ENCODE measurements at places on chromosomes 1 and 21.

- H3K4me3 ChIP-seq: peak overlapping the region; percentile 51
- no peak for DNase-seq
- peaks cover 70% of the 10 kb centered on the region for H3K36me3 ChIP-seq
Measured at GRCh38 chr1:42937141-42937696, 21.4 kb downstream of the SLC2A1 start.

DNA sequence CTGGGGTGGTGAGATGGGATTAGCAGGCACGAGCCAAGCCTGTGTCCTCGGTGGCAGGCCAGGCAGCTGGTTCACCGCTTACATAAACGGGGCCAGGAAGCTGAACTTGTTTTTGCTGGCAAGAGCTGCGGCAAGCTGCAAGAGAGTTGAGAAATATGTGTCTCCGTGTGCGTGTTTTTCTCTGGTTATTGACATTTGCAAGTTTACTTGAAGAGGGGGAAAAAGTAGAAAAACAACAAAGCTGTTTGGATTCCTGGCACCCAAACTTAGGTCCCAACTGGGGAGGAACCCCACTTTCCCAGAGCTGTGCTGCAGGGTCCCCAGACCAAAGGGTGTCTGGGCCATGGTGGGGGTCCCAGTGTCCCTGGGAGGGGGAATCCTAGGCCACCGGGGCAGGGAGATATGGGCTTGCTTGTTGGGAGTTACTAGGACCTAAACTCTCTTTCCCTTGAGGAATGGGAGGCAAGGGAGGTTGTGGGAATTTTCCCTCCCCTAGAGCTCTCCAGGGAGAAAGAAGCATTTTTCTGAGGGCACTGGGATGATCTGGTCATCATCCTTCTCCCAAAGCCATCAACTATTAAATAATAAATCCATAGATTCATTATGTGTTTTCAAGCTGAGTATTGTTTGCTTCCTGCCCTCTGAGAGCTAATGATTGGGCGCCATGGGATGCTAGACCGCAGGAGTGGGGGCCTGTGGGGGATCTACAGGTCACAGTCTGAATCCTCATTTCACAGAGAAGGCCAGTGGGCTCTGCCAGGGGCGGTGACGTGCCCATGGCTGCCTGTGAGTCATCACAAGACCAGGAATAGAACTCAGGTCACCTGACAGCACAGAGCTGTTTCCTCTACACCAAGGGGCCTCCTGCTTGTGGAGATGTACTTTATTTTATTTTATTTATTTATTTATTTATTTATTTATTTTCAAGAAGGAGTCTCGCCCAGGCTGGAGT is 14.8 kb downstream of the IL6R start:
- DNase-seq: peak; percentile 69
- no peaks in the 10 kb centered on the region for H3K36me3 ChIP-seq
- peaks cover 11% of the 10 kb centered on the region for H3K4me1 ChIP-seq
- H3K27ac ChIP-seq: no peak overlapping the region

DNA sequence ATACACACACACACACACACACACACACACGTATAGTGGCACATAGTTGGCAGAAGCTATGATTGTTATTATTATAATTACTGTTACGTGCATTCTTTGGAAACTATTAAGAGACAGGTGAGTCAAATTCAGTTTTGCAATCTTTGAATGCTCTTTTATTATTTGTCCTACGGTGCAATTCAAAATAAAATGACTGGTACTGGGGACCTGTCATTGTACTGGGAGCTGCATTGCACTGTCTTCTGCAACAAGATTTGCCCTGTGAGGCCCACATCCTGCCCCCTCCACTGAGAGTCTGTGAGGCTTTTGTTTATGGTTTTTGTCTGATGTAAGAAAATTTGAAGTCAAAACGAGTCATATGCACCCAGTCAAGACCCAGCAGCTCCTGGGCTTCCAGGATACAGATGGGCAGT is 1.9 kb downstream of the LY9 start:
- peaks cover 70% of the 10 kb centered on the region for H3K4me1 ChIP-seq
- peaks cover 12% of the 10 kb centered on the region for H3K36me3 ChIP-seq
- H3K27me3 ChIP-seq: peaks cover 30% of the 10 kb centered on the region
- peak overlapping the region; percentile 89 for H3K27ac ChIP-seq

DNA sequence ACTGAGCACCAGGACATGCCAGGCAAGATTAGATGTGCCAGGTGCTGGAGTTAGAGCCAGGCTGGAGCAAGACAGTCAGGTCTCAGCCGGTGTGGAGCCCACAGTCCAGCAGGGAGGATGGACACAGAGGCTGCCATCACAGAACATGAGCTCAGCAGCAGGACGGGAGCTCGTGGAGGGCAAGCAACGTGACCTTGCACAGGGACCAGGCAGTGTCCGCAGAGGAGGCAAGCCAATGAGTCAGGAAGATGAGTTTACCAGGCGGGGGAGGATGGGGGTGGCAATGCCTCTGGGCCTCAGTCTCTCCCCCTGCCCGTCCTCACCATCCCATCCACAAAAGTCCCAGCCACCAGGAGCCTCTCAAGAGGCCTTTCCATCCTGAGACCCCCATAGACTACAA is 20.7 kb upstream of the ZC3H12A start:
- peaks cover 4% of the 10 kb centered on the region for H3K27me3 ChIP-seq
- H3K27ac ChIP-seq: no peak overlapping the region
- no peak overlapping the region for H3K4me3 ChIP-seq
- peaks cover 15% of the 10 kb centered on the region for H3K4me1 ChIP-seq

DNA sequence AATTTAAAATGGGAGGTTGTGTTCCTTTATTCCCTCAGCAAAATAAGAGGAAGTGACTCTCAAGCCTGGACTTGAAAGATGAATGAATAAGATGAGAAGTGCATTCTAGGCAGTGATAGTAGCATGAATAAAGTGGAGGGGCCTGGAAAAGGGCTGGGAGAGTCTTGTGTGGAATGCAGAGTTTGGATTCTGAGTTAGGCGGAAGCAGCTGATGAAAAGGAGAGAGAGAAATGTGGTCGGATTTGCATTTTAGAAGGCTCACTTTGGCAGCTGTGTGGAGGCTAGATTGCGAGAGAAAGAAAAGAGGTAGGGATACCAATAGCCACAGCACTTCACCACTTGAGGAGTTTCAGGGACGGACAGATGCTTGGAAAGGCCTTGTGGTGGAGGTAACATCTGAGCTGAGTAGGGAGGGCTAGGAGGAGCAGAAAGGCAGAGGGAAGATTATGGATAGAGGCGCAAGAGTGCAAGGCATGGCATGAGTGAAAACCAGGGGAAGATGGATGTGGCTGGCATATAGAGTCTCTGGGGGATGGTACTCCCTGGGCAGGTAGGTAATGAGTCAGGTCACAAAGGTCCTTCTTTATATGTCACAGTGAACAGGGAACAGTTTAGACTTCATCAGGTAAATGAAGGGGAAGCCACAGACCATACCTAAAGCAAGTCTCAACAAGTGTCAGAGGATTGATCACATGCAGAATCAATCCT is 59.6 kb downstream of the ST3GAL3 start:
- peaks cover 2% of the 10 kb centered on the region for H3K4me1 ChIP-seq
- no peak overlapping the region for H3K4me3 ChIP-seq
- no peak overlapping the region for H3K27ac ChIP-seq

DNA sequence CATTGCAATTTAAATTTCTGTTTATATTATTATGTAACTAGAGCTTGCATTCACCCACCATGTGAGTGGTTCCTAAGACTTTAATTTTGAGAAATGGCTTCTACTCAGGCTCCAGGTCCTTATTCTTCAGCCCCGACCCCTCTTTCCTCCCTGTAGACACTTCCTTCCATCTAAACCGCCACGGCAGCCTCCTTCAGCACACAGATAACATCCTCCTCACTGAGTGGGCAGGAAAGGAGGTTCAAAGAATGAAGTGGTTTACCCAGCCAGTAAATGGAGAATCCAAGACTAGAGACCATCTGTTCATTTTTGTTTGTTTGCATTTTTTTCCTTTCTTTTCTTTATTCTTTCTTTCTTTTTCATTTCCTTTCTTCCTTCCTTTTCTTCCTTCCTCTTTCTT is 37.1 kb upstream of the SOD1 start:
- H3K27me3 ChIP-seq: no peaks in the 10 kb centered on the region
- no peak overlapping the region for H3K27ac ChIP-seq
- peaks cover 5% of the 10 kb centered on the region for H3K36me3 ChIP-seq
- no peak for DNase-seq
- peaks cover 15% of the 10 kb centered on the region for H3K4me1 ChIP-seq

DNA sequence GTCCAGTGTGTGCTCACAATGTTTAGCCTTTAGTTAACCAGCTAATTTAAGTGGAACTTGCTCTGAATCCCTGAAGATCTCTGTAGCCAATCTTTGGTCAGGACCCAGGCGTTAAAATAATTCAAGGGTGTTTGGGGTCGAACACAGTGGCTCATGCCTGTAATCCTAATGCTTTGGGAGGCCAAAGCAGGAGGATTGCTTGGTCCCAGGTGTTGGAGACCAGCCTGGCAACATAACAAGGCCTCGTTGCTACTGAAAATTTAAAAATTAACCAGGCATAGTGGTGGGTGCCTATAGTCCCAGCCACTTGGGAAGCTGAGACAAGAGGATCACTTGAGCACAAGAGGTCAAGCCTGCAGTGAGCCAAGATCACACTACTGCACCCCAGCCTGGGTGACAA is 94.3 kb downstream of the ITSN1 start:
- no peak overlapping the region for H3K4me3 ChIP-seq
- H3K4me1 ChIP-seq: no peaks in the 10 kb centered on the region
- no peak overlapping the region for H3K27ac ChIP-seq
- H3K27me3 ChIP-seq: no peaks in the 10 kb centered on the region
- no peaks in the 10 kb centered on the region for H3K36me3 ChIP-seq
- no peak for DNase-seq

- H3K4me3 ChIP-seq: no peak overlapping the region
- no peaks in the 10 kb centered on the region for H3K36me3 ChIP-seq
- DNase-seq: no peak
- no peaks in the 10 kb centered on the region for H3K4me1 ChIP-seq
- no peaks in the 10 kb centered on the region for H3K27me3 ChIP-seq
Measured at GRCh38 chr1:215768303-215768702, 201.2 kb downstream of the KCTD3 start.

DNA sequence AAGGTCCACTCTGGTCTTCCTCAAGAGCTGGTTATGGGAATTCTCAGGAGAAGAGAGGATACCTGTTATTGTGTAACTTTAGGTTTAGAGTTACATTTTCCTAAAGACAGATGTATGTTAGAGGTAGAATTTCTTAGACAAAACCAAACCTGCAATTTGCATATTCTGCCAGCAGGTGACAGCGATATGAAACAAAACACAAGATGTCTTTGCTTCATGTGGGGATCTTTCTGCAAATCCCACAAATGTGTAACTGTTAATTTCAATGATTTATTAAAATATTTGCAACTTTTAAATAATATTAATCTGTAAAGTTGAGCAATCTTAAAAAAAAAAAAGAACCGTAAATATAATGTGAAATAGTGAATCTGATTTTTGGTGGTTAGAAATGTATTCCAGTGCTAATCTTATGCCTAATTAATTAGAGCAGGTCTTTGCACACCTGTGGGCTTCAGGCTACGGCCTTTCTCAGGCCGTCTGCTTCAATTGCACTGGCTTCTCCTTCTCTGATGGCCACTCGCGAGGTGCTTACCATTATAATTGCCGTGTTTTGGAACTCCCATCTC is 33.4 kb downstream of the FAM78B start:
- no peaks in the 10 kb centered on the region for H3K36me3 ChIP-seq
- H3K4me1 ChIP-seq: no peaks in the 10 kb centered on the region
- H3K27me3 ChIP-seq: peaks cover 3% of the 10 kb centered on the region
- no peak for DNase-seq
- H3K4me3 ChIP-seq: no peak overlapping the region

DNA sequence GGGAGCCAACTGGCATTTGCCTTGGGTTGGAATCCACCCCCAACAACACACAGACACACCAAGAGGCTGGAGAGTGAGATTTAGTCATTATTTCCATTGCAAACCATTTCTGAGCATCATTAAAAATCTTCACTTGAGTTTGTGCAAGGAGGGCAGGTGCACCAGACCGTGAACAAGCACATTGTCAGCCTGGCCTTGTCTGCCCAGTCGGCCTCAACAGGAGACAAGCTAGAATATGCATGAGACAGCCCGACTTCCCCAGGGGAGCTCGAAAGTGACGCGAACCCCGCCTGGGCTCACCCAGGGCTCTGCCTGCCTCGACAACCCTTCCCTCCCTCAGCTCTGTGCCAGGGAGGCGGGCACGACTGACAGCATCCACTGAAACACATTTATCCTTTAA is 15.4 kb upstream of the GUCA2B start:
- H3K4me3 ChIP-seq: no peak overlapping the region
- no peaks in the 10 kb centered on the region for H3K36me3 ChIP-seq
- peaks cover 2% of the 10 kb centered on the region for H3K27me3 ChIP-seq
- no peak for DNase-seq
- no peak overlapping the region for H3K27ac ChIP-seq

DNA sequence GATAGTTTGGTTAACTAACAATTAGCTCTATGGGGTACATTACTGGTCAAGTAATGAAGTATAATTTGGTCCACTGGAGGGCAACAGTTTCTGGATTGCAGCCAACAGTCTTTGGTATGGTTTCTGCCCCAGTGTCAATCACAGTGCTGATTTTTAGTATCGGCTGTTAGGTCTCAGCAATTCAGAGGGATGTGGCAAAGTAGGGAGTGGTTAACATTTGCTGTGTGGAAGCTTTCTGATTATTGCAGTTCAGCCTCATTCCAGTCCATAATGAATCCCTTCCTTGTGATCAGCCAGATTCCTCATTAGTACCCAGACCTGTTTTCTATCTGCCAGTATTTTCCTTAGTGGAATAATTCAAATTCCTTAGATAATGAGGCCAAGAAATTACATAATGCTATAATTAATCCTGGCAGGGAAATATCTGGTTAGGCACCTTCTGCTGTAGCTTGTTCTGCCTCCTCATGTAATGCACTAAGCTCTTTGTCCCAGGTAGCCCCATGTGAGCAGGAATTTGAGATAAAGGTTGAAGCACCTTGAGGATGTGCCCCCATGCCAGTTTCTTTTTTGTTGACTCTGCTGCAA is 14.0 kb downstream of the F3 start:
- H3K4me1 ChIP-seq: no peaks in the 10 kb centered on the region
- no peak overlapping the region for H3K4me3 ChIP-seq
- H3K27me3 ChIP-seq: no peaks in the 10 kb centered on the region
- no peak overlapping the region for H3K27ac ChIP-seq
- DNase-seq: no peak

GRCh38 chr1:240245629-240246020 is 153.9 kb downstream of the FMN2 start:
- H3K27me3 ChIP-seq: no peaks in the 10 kb centered on the region
- H3K36me3 ChIP-seq: no peaks in the 10 kb centered on the region
- no peaks in the 10 kb centered on the region for H3K4me1 ChIP-seq
- no peak overlapping the region for H3K27ac ChIP-seq

DNA sequence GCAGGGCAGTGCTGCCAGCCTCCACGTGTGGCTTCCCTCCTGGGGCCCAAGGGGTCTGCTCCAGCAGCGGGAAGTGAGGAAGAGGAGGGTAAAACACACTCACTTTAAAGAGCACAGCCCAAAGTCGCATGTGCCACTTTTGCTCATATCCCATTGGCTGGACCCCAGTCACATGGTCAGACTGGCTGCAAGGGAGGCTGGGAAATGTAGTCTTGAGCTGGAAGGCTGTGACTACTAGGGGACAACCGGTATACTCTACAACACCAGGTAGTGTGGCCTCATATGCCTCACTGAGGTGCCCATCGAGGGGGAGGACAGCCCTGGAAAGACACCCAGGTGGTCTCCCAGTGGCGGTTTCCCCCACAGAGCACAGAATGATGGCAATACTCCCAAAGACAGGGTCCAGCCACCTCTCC is 45.2 kb downstream of the CAMK2N1 start:
- no peaks in the 10 kb centered on the region for H3K4me1 ChIP-seq
- H3K27me3 ChIP-seq: peaks cover 10% of the 10 kb centered on the region
- no peaks in the 10 kb centered on the region for H3K36me3 ChIP-seq

- H3K27ac ChIP-seq: no peak overlapping the region
- H3K27me3 ChIP-seq: peaks cover 5% of the 10 kb centered on the region
- DNase-seq: no peak
- H3K4me1 ChIP-seq: no peaks in the 10 kb centered on the region
- H3K4me3 ChIP-seq: no peak overlapping the region
- H3K36me3 ChIP-seq: no peaks in the 10 kb centered on the region
Measured at GRCh38 chr1:208309771-208310170, 65.6 kb upstream of the PLXNA2 start.

Data from activated CD8-positive, alpha-beta memory T cell treated with anti-CD3 and anti-CD28 coated beads, Interleukin-2, amount 10 ng/mL, durations not matched to agents 7 days and 5 days (primary cell).